ENCODE measurements at places on chromosomes 13 and 19.

DNA sequence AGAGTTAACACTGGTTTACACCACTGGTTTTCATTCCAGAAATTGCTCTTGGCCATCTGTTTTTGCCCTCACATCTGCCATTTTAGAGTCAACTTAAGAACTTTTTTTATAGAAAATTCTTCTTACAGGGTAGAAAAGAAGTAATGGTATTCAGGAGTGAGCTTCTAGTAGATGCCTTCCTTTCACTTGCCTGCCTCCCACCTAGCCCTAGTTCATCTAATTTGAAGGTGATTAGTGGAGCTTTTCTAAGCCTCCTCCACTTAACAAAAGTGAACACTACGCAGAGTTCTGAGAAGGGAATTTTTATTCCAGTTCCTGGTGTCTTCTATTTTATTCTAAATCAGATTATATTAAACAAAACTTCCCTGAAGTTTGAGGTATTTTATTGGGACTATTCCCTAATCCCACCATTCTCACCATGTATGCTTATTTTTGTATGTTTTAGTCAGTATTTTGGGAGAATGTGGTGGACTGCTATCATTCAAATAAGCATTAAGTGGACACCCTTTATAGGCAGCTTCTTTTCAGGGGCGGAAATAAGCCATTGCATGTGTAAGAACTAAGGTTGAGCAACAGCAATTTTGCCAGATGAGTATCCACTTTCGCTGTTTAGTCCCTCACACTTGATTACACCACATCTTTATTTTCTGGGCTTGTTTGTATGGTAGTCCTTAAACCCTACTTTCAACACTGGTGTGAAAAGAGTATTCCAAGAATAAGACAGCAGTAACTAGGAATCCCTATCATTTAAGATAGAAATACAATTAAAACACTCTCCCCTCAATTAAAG lies 156.9 kb downstream of the ENOX1 start:
- no peak for DNase-seq

GRCh38 chr13:98486412-98486811 lies 90.5 kb downstream of the STK24 start:
- no peak for DNase-seq

DNA sequence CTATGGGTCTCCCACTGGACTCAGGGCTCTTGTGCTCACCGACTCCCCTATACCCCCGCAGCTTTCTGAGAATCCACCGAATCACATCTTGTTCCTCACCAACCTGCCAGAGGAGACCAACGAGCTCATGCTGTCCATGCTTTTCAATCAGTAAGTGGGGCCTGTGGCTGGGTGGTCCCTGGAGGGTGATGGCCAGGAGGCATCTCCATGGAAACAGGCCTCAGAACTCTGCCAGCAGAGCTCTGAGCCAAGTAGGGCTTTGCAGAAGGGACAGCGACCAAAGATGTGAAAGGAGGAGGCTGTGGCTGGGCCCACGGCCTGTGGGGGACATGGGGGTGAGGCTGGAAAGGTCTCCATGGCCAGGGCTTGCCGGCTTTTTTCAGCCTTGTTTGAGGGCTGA lies 11.8 kb upstream of the MIA start:
- DNase-seq, result no peak

DNA sequence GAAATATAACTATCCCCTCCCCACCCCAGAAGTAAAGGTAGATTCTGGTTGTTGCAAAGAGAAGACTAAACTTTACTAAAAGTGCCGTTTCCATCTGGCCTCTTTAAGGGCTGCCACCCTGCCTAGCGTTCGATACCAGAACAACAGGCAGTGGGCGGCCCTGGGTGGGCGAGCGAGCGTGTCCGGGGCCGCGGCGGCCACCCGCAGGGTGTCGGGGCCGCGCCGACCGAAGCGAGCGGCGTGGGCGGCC lies 2.6 kb downstream of the FGF9 start:
- DNase-seq, result no peak

GRCh38 chr19:18464646-18465045 lies 26.7 kb upstream of the ISYNA1 start:
- DNase-seq, result no peak

- DNase-seq, result no peak
Observed at GRCh38 chr19:38679839-38680238, 32.4 kb downstream of the ACTN4 start.

- peak; percentile 22 for DNase-seq
Observed at GRCh38 chr13:26872525-26873385, 112.2 kb upstream of the GPR12 start.

GRCh38 chr19:11674067-11674492 lies 64.7 kb downstream of the ZNF823 start:
- DNase-seq, result no peak

All from stimulated activated CD8-positive, alpha-beta memory T cell treated with anti-CD3 and anti-CD28 coated beads, Interleukin-4, amount 100 ng/mL, for 24 hours (primary cell).